ENCODE measurements at places on chromosomes 11 and 22.

- peak; percentile 63 for DNase-seq
Measured at GRCh38 chr11:115672999-115673411, 168.8 kb upstream of the CADM1 start.

- DNase-seq: no peak
Measured at GRCh38 chr11:70912226-70912840, 340.0 kb downstream of the SHANK2 start.

DNA sequence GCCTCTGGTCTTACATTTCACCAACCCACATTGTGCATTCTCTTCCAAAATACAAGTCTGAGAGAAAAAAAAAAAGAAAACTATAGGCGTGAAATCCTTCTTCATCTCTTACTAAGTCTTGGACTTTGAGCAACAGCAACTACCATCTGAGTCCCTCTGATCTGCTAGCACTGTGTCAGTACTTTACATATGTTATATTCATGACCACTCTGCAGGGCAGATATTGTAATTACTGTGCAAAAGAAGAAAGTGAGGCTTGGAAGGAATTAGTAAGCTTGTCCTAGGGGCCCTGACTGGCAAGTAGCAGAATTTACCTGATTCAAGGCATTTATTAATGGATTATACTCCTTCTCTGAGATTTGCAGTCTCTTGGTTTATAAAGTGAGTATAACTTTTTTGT lies 52.7 kb upstream of the EED start:
- DNase-seq: no peak

- DNase-seq: no peak
Measured at GRCh38 chr22:48093981-48094380, 1331.5 kb downstream of the TBC1D22A start.

DNA sequence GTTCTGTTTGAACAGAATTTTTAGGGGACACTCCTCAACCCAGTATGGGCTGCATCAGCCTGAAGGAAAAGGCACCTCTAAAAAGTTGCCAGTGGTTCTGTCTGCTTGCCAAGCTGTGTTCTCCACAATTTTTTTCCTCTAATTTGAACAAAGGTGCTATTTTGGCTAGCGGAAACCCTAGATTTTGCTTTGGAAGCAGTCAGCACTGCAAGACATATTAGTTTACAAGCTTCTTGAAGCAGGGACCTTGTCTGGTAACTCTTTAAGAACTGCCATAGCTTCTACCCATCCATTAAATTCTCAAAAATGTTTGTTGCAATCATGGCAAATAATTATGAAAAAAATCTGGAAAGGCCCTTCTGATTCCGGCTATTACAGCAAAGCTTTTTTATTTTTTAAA lies 75.6 kb upstream of the HEPHL1 start:
- DNase-seq: no peak

GRCh38 chr11:66459138-66459778 lies 7.4 kb upstream of the PELI3 start:
- DNase-seq: no peak

DNA sequence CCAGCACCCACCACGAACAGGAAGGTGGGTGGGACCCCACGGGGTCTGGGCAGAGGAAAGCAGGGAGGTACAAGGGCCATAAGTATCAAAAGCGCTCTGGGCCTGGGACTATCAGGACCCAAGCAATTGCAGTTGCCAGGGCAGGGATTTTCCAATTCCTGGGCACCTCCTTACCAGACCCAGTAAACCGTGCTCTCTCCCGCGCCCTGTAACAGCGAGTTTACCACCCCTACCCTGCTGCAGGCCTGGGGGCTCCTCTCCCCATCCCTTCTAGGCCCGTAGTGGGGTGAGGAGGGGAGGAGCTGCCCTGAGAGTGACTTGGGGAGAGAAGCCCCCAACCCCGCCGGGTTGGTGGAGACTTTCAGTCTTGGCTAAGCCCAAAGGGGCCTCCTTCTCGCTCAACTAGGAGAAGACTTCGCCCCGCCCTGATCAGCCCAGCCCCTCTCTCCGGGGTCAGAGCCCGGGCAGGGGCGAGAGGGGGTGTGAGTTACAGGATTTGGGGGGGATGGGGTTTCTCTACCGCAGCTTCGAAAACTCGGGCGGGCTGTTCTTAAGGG lies 5.4 kb downstream of the PAX6 start:
- no peak for DNase-seq

DNA sequence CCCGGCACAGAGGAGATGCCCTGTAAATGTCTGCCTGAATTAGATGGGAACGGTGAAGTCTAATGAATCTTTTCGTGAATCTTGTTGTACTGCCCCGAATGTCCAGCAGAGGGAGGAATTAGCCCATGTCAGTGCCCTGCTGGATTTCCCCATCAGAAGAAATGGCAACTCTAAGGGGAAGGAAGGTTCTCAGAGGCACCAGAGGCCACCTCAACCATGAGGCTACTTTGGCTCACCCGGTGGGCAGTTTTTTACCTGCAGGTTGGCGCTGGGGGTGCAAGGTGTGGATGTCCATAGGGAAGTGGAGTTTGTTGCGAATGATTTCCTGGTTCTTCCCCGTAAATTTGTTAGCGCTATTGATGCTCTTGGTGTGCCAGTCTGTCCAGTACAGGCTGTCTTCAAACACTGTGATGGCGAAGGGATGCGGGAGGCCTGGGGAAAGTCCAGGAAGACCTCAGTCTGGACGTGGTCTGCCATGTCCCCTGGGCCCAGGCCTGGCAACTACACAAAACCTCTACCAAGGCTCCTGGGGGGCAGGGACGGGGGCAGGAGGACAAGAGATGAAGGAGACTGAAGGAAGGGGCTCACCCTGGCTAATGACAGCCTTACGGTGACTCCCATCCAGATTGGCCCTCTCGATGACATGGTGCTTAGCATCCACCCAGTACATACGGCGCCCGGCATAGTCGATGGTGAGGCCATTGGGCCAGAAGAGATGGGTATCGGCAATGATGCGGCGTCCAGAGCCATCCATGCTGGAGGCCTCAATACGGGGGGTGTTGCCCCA lies 28.5 kb downstream of the LRP4 start:
- peak; percentile 28 for DNase-seq

GRCh38 chr11:61696602-61697001 lies 16.4 kb downstream of the DAGLA start:
- no peak for DNase-seq

DNA sequence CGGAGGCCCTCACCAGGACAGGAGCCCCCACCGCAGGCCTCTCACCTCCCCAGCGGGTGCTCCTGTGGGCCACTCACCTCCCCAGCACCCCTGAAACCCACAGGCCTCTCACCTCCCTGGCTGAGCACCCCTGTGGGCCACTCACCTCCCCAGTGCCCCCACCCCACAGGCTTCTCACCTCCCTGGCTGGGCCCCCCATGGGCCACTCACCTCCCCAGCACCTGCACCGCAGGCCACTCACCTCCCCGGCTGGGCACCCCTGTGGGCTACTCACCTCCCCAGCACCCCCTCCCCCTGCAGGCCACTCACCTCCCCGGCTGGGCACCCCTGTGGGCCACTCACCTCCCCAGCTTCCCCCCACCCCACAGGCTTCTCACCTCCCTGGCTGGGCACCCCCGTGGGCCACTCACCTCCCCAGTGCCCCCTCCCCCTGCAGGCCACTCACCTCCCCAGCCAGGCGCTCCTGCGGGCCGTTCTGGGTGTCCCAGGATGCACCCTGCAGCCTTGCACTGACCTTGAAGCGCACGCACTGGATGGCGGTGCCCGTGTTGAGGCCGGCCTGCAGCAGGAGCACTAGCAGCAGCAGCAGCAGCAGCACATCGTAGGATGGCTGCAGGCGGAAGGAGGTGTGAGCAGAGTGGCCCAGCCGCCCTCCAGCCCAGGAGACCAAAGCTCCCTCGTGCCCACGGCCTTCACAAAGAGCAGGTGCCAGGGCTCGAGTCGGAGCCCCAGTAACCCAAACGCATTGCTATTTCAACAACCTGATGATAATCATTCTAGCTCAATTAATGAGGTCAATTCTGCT lies 5.7 kb upstream of the TTLL8 start:
- DNase-seq: no peak

DNA sequence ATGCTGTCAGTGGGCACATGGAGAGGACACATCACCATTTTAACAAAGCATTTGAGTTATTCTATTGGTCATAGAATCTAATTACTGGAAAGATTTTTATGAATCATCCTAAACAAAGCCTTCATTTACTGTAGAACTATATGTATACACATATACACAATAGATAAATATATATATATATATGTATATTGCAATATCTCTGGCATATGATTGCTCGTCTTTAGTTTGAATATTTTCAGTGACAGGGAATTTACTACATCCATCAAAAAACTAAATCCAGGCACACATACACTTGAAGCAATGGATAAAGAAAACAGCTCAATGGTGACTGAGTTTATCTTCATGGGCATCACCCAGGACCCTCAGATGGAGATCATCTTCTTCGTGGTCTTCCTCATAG lies at the start of gene OR5AR1:
Gene OR5AR1, plus strand, starts transcription at position 301 of the 400 bp plus-strand sequence. Its CDS starts 0 bp downstream, at position 301.
- no peak for DNase-seq

DNA sequence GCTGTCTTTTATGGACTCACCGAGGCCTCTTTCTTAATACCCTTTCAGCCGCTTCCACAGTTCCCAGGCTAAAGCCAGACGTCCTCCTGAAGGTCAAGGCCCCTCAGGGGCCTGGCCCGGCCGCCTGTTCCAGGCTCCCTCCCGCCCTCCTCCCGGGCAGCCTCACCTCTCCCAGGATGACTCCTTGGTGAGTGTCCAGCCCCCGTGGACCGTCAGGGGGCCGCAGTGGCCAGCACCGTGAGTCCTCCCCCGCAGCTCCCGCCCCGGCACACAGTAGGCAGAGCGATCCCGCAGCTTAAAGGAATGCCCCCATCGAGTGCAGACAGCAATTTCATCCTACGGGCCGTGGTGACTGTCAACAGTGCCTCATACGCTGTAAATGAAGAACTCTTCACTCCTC lies 32.9 kb downstream of the ELFN2 start:
- no peak for DNase-seq

GRCh38 chr11:62652161-62653006 lies 718 bp downstream of the INTS5 start:
- no peak for DNase-seq

GRCh38 chr22:27135031-27135981 lies 477.9 kb downstream of the MIAT start:
- no peak for DNase-seq

DNA sequence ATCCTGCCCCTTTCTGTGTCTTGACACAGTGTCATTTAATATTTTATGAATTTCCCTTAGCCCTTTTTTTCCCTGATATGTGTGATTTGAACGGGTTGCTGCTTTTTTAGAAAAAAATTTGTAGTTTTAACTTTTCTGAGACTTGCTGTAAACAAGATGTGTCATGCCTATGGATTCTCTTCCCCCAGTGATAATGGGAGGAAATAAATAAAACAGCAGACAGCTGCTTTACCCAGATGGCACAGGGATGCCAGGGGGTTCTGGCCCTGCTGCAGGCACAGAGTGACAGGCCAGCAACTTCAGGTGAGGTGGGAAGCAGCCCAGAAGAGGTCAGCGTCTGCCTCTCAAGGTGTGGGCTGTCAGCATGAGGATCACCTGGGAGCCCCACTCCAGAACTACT lies 266.9 kb downstream of the KIRREL3 start:
- no peak for DNase-seq

DNA sequence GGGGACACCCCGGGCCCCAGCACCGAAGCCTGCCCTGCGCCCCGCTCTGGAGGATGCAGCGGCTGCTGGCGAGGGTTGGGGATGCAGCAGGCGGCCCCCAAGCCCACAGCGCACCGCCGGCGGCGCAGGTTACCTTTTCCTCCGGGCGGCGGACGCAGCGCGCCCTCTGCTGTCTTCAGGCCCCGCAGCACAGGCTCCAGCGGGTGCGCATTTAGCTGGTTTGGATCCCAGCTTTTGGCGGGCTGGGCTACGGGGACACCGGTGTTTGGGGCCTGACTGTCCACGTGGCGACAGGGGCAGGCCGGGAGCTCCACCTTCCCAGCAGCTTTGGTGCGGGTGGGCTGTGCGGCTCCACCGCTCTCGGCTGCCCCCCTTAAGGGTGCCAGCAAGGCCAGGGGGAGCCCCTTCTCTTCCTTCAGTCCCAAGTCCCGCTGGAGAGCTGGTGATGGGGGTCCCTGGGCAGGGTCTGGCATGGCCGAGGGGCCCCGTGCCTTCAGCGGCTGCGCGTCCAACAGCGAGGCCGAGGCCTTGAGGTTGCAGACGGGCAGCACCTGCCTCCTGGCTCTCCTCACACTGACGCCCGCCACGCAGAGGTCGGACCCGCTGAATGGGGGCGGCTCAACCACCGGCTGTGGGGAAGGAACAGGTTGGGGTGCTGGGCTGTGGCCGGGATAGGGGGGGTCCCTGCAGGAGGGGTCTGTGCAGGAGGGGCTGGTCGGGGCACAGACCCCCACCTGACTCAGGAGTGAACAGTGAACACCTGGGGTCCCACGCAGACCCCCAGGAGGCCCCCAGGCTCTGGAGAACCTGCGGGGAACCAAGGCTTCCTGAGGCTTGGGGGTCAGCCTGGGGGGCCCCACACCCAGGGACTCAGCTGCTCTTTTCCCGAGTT lies 18.0 kb upstream of the IL17REL start:
- DNase-seq: peak; percentile 76

DNA sequence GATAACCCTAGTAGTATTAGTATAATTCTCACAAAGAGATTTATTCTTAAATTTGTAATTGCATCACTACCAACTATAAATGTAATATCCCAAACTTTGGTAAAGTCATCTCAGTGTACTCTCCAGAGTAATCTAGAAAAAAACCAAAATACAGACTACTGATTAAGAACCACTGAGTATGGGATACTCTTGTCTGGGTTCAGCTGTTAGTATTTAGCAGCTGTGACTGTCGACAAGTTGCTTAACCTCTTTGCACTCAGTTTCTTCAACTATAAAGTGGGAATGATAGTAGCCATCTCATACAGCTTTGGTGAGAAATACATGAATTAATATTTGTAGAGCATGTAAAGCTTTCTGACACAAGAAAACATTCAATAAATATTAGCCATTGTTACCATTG lies 35.3 kb downstream of the C11orf65 start:
- no peak for DNase-seq

DNA sequence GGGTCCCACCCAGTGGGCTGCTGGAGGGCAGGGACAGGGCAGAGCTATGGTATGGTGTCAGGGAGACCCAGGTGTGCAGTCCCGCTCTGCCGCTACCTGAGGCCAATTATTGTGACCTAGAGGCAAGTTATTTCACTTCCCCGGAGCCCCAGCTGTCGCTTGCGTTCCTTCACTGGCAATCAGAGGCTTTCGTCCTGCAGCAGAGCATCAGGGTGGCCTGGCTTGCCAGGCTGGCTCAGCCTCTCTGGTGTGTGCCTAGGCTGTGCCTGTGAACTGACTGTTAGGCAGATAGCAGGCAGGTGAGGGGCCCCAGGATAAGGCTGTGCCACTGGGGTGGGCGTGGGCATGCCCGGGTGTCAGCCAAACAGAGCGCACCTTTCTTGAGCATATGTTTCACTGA lies 31.4 kb downstream of the GLB1L2 start:
- no peak for DNase-seq

- DNase-seq: no peak
Measured at GRCh38 chr11:32340181-32340580, 95.2 kb downstream of the WT1 start.

- peak; percentile 35 for DNase-seq
Measured at GRCh38 chr22:39087098-39087497, 9.9 kb upstream of the APOBEC3H start.

GRCh38 chr11:32210556-32210955 lies 119.7 kb downstream of the RCN1 start:
- no peak for DNase-seq

GRCh38 chr11:63020671-63021291 lies 5.1 kb upstream of the SLC22A8 start:
- DNase-seq: no peak
